ENCODE measurements at places on chromosomes 6 and 20.

GRCh38 chr6:135087803-135088202, 33.2 kb upstream of the HBS1L start:
- DNase-seq: peak; percentile 97

GRCh38 chr6:44738601-44739146, 351.2 kb downstream of the CDC5L start:
- DNase-seq: peak; percentile 5

DNA sequence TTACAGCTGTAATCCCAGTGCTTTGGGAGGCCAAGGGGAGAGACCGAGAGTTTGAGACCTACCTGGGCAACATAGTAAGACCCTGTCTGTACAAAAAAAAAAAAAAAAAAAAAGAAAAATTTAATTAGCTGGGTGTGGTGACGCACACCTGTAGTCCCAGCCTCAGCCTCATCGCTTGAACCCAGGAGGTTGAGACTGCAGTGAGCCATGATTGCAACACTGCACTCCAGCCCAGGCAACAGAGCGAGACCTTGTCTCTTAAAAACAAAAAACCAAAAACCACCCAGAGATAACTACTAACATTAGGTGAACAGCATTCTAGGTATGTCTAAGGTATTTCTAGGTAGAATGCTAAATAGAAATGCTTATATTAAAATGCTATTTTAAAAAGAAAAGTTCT, 21.0 kb upstream of the PI16 start:
- DNase-seq: no peak

GRCh38 chr6:132246120-132246617, 155.1 kb downstream of the MOXD1 start:
- no peak for DNase-seq

DNA sequence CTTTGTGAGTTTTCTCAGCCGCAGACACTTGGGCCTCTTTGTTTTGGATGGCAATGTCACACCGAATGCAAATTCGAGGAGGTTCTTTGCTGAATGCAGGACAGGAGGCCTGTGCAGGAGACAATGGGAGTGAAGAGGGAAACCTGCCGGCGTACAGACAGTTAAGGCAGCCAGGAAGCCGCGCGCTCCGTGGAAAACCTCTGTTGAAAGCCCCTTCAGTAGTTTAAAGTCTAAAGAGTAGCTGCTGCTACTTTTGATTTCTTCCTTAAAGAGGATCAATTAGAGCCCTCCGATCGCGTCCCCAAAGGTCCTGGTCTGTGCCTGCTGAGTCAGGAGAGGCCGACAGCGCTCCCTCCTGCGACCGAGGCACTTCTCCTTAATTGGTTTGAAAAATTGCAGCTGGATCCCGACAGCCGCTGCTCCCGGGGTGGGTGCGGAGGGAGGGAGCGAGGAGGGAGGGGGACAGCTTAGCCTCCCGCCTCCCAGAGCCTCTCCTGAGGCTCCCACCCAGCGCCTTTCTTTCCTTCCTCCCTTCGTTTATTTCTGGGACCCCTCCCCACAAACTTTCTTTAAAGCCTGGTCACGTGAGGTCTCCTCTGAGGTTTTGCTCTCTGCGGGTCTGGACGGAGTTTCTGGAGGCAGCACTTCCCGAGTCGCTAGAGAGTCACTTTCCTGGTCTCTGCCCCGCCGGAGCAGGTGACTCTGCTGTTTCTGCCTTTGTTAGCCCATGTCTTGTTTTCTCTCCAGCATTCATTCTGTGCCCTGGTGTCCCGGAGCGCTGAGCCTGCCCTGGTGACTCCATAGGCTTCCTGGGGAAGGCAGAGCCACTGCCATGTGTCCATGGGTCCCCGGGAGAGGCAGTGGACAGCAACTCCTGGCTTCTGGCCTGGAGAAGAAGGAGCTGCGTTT, 22.3 kb upstream of the RPP40 start:
- DNase-seq: peak; percentile 4

- no peak for DNase-seq
These were observed 6.2 kb upstream of the DDX43 start for GRCh38 chr6:73388433-73388799.

GRCh38 chr6:15363523-15364400, 117.9 kb downstream of the JARID2 start:
- no peak for DNase-seq

GRCh38 chr6:2376429-2377355, 131.3 kb upstream of the GMDS start:
- DNase-seq: no peak

All from NCI-H2171 treated with DMSO at 0.1 percent for 48 hours (cell line).